ENCODE measurements at places on chromosomes 3 and 15.

GRCh38 chr15:99911816-99912215 lies 178.6 kb upstream of the LYSMD4 start:
- DNase-seq, result no peak

- no peak for DNase-seq
Measured at GRCh38 chr3:169699070-169699469, 35.6 kb upstream of the MECOM start.

- DNase-seq, result no peak
Measured at GRCh38 chr3:117549716-117550115, 840.1 kb downstream of the TUSC7 start.

- no peak for DNase-seq
Measured at GRCh38 chr15:29601811-29602210, 220.5 kb downstream of the TJP1 start.

GRCh38 chr15:92580521-92580920 lies 75.1 kb downstream of the FAM174B start:
- DNase-seq, result no peak

DNA sequence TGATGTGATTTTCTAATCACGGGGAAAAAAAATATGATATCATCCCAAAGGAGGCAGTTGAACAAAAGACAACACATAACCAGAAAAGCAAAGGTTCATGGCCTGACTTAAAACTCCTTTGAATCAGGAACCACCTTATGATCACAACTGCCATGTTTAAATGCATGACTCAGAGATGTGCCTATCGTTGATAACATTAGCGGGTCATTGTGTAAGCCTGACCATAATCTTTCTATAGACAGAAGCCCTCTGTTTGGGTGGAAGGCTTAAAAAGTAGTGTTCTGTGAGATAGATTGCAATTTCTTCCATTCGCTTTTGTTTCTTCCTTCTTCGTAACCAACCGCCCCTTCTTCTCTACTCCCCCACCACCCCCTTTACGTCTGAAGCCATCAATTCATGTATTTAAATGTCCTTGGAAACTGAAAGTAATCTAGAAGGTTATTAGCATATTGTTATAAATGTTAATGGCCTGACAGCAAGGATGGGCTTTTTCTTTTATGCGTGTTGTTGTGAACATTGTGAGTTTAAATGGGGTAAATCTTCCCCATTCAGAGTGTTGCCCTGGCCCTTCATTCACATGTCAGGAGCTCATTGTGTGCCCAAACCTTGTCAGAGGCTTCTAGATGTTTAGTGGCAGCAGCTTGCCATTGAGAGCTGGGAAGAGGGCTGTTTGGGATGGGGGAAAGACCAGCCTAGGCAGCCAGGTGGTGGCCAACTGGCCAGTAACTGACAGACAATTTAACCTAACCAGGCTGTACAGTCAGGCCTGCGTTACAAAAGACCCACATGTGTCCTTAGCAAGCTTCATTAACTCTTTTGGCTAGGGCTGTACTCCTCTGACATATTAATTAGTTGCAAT lies 64.5 kb downstream of the EPHA3 start:
- no peak for DNase-seq

GRCh38 chr3:138625707-138626365 lies 17.3 kb downstream of the FAIM start:
- DNase-seq, result no peak

GRCh38 chr15:89352476-89352875 lies 17.9 kb upstream of the POLG start:
- no peak for DNase-seq

GRCh38 chr3:119597548-119598288 lies at the start of gene PLA1A:
TSS of gene PLA1A (plus strand) at chr3:119597885. CDS start at chr3:119597914, 29 bp downstream.
- no peak for DNase-seq

DNA sequence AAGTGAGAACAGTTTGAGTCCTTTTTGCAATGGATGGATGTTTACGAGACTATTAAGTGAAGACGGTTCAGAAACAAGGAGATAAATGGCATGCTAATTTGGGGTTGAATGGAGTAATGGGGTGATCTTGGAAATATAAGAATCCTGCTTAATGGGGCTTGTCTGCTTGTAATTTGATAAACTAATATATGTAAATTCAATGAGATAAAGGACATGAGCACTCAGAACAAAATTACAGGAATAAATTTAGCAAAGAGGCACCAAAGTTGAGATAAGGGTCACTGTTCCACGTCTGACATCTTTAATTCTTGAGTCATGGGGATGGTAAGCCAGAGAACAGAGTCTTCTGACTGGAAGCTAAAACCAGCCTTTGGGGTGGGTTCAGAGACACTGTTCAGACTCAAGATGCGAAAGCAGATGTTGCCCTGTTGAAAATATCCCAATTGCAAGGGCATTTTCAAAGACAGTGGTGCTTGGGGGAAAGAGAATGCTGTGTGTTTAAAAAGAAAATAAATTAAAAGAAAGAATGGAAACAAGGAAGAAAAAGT lies 67.8 kb upstream of the CHRNB4 start:
- no peak for DNase-seq

- DNase-seq, result no peak
Measured at GRCh38 chr3:39671600-39671999, 137.8 kb upstream of the MYRIP start.

- no peak for DNase-seq
Measured at GRCh38 chr3:64170270-64170669, 55.0 kb downstream of the PRICKLE2 start.

DNA sequence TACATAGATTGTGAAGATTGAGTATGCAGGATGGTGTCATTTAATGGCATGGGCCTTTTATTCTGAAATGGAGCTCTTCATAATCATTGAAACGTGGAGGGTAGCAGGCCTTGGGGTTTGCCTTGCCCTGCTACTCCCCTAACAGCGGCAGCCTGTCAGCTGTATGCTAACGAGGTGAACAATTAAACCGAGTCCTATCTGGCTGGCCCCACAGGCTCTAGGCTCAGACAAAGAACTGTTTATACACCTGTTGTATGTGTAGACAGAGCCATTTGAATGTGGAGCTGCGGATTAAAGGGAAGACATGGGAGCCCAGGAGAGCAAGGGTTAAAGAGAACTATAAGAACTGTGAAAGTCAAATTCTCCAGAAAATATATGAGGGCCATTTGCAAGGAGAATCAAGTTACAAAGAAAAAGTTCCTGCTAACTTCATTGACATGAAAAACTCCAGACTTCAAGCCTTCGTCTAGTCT lies 116.7 kb upstream of the CGNL1 start:
- DNase-seq, result no peak

DNA sequence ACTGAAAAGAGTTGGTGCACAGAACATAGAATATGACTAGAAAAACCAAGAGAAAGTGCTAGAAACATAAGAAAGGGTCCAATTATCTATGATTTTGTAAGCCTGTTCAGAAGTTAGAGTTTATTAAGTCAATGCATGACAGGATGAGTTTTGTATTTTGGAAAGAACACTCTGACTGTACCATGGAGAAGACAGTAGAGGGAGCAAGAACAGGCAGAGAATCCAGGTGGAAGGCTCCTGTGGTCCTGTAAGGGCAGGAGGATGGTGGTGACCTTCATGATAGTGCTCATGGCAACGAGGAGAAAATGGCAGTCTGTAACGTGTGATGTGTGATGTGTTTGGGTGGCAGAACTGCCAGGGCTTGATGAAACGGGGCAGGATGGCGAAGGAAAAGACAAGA lies 249.1 kb downstream of the CTNNB1 start:
- no peak for DNase-seq

DNA sequence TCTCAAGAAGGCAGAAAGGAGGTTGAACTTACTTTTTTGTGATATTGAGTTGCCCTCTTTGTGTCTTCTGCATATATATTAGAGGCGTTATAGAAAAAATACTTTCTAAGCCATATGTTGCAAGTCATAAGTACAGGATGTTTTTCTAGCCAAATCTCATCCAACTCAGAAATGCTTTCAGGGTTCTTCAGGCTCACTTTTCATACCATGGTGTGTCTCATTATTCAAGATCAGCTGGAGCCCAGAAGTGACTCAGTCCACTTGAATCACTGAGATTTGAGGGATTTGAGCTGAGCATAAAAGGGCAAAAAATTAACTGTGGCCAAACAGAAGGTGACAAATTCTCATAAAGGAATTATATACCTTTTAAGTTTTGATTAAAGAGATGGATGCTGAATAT lies 157.3 kb downstream of the WNT5A start:
- no peak for DNase-seq

GRCh38 chr3:24166515-24166914 lies 221.4 kb downstream of the NR1D2 start:
- no peak for DNase-seq

- DNase-seq, result no peak
Measured at GRCh38 chr3:192130534-192131132, 596.7 kb downstream of the FGF12 start.

DNA sequence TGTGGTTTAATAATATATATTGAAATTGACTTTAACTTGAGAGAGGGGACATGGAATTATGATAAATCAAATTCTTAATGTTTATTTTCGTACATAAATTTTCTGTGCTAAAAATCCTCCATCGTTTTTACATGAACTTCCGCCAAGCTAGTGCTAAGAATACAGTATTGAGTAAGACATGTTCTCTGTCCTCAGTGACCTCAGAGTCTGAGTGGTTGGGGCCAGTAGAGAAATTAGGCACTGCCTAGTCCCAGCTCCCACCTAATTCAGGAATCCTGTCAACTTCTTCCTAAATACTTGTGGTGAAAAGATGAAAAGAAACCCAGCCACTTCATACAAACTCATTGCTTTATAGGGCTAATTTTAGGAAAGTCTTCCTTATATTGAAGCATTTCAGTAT lies 110.3 kb downstream of the PPP2R3A start:
- no peak for DNase-seq

GRCh38 chr3:142987080-142987700 lies 14.2 kb upstream of the U2SURP start:
- no peak for DNase-seq

- no peak for DNase-seq
Measured at GRCh38 chr15:92277776-92278175, 115.9 kb upstream of the ST8SIA2 start.

GRCh38 chr3:138230525-138230924 lies 43.4 kb downstream of the ARMC8 start:
- no peak for DNase-seq

GRCh38 chr3:71345429-71346040 lies 238.0 kb downstream of the FOXP1 start:
- no peak for DNase-seq

DNA sequence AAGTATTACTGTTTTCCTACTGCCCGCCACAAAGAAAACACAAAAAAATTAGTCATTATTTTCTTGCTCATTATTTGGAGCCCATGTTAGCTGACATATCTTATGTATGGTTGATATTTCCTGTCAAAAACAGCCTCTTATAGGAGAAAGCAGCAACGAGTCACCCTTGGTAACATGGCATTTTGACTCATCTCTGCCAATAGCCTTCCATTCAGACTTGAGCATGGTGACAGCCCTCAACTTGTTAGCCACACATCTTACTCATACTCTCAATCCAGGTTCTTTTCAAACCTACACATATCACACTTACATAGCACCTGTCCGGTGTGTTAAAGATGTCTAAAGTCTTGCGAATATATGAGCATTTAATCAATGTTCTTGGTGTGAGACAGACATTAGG lies 109.4 kb upstream of the SAMMSON start:
- DNase-seq, result no peak

- no peak for DNase-seq
Measured at GRCh38 chr15:39330061-39330460, 250.8 kb upstream of the THBS1 start.

DNA sequence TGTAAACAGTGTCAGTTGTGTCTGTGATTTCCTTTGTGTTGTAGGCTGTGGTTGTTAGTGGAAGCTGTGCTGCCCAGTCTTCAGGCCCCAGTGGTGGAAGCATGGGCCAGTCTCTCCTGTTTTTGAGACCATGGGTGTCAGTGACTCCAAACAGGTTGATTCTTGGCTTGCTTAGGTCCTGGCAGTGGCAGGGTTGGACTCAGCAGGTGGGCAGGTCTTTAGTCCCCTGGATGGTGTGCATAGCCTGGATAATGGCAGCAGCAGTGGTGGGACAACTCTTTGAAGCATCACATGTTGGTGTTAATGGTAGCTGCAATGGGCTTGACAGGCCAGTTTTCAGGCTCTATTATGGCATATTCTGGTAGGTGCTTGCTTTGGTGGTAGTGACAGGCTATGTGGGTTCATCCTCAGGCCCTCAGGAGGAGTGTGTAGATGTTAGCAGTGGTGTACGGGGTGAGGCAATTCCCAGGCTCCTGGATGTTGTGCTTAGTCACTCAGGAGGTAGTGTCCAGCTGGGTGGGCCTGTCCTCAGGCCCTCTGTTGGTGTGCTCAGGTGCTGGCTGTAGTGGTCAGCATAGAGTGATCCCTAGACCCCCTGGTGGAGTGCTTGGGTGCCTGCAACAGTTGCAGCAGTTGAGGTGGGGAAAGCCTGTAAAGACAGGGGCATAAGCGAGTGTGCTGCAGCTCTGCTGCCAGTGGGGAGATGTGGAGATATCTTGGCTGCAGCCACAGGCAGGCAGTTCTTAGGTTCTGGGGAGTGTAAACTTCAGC lies 596.7 kb downstream of the PDCD6IP start:
- no peak for DNase-seq

GRCh38 chr3:145490088-145491048 lies 670.6 kb downstream of the PLOD2 start:
- DNase-seq, result no peak

GRCh38 chr3:177611752-177612334 lies 414.6 kb upstream of the TBL1XR1 start:
- no peak for DNase-seq

DNA sequence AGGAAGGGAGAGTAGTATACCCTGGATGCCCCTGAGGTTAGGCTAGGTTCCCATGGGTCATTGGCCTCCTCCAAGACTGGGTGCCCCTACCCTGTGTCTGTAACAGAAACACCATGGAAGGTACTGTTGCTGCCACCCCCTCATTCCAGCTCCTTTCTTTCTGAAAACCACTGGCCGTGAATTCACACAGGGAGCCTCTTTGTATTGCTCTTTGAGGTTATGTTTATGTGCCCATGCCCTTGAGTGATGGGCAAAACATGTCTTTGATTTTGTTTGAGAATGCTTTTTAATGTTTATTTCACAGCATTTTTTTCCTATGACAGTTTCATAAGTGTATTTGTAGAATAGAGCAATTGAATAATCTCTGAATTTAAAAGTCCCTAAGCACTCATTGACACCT lies 79.7 kb downstream of the RARB start:
- DNase-seq, result no peak

- DNase-seq, result no peak
Measured at GRCh38 chr15:67796196-67797127, 28.8 kb upstream of the SKOR1 start.

DNA sequence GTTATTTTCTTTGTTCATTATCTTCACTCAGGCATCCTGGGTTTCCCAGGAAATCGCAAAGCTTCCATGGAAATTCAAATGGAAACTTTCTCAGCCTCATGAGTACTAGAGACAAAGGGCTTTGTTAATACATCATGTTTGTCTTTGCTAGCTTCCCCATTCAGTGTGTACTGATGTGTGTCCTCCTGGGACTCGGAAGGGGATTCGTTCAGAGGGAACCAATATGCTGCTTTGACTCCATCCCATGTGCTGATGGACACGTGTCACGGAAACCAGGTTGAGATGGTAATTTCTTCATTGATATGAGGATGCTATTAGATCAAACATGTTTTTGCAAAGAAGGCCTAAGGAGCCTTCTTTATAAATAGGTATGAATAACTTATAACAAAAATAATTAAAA lies 87.0 kb upstream of the KCNAB1 start:
- DNase-seq, result no peak

GRCh38 chr3:37622999-37623883 lies 238.4 kb upstream of the CTDSPL start:
- DNase-seq, result no peak

- DNase-seq, result no peak
Measured at GRCh38 chr3:116930786-116931185, 221.2 kb downstream of the TUSC7 start.

All from 8988T (cell line).